NCI-H2029 (cell line): ENCODE measurements at places on chromosomes 3 and 15.

DNA sequence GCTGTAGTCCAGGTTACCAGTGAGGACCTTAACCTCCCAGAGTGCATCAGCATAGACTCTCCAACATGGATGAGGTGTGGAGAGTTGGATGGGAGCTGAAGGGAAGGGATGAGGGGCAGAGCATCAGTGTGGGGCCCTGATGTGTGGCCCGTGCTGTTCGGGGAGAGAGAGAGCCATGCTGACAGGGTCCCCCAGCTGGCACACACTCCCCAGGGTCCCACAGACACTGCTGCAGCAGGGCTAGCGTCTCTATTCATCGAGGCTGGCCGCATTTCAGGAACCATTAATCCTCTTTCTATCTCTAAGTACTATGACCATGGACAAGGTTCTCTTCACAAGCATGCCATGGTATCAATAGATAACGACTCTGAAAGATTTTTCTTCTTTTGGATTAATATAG is 85.9 kb upstream of the PLXNA1 start:
- no peak for DNase-seq

DNA sequence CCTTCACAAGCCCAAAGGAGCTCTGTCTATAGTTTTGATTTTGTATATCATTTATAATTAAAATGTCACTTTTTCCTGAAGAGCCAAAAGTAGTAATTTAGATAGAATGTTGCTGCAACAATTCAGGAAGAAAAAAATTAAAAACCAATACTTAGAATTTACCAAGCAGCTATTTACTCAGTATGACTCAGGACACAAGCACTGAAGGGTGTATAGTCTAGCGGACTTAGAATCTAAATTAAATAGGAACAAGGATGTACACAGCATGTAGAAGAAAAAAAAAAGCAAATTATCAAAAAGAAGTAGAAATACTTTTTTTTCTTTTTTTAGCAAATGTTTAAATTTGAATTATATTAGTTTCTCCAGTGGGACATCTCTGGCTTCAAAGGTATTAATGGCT is 31.6 kb downstream of the PGBD4 start:
- DNase-seq: no peak

GRCh38 chr3:47022641-47023071 is 43.2 kb downstream of the NBEAL2 start:
- DNase-seq: peak; percentile 99

DNA sequence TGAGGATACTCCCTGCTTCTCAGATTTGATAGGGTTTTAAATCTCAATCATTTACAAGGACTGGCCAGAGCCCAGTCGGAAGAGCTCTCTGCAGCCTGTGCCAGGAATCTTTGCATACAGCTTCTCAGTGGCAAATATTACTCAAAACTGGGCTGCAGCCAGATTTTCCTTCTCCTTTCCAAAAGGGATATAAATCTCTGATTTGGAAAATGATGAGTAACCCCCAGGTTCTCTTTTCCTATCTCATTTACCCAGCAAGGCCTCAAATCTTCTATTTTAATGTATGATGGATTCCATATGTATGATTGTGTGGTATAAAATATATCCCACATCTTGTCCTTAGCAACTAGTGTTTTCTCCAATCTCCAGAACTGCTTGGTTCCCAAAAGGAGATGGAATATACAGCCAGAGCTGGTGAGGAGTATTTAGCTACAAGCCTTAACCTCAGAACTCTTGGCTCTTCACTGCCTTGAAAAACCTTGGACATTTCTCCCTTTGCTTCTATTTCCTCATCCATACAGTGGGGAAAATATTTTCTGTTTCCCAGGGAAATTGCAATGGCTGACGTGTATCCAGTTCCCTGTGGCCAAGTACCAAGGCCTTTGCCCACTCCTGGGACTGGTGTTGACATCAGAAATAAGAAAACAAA is 114.4 kb downstream of the ATG7 start:
- DNase-seq: no peak

GRCh38 chr3:20064796-20065564 is 24.7 kb downstream of the KAT2B start:
- DNase-seq: no peak

GRCh38 chr3:189137416-189137815 is 34.4 kb upstream of the TPRG1 start:
- no peak for DNase-seq

- DNase-seq: no peak
Observed at GRCh38 chr3:49410066-49410845, 1.5 kb downstream of the RHOA start.

GRCh38 chr3:161415506-161416231 is 44.4 kb upstream of the SPTSSB start:
- DNase-seq: peak; percentile 70

- peak; percentile 75 for DNase-seq
Observed at GRCh38 chr3:112089956-112090886, 4.0 kb downstream of the C3orf52 start.

- no peak for DNase-seq
Observed at GRCh38 chr3:69563151-69563550, 176.1 kb upstream of the MITF start.

GRCh38 chr3:131901686-131902085 is 133.1 kb downstream of the CPNE4 start:
- DNase-seq: no peak

DNA sequence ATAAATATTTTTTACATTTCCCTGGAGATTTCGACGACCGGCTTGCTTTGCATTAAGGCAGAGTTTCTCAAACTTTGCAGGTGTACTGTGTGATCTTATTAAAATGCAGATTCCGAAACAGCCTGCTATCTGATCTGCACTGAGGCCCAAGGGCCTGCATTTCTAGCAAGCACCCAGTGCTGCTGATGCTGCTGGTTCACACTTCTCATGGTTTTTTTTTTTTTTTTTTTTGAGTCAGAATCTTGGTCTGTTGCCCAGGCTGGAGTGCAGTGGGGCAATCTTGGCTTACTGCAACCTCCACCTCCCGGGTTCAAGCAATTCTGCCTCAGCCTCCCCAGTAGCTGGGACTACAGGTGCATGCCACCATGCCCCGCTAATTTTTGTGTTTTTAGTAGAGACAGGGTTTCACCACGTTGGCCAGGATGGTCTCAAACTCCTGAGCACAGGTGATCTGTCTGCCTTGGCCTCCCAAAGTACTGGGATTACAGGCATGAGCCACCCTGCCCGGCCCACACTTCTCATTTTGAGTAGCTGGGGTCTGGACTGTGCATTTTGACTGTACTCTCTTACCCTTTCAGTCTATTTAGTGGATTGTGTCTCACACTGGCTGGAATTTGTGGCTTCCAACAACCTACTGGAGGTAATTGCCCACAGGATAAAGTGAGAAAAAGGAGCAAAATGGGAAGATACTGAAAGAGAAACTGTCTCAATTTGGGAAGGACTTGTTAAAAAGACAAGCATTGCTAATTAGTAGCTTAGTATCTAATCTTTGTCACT is 94.1 kb downstream of the ITPR1 start:
- DNase-seq: no peak

- DNase-seq: no peak
Observed at GRCh38 chr3:112611752-112612515, 29.0 kb downstream of the CCDC80 start.

DNA sequence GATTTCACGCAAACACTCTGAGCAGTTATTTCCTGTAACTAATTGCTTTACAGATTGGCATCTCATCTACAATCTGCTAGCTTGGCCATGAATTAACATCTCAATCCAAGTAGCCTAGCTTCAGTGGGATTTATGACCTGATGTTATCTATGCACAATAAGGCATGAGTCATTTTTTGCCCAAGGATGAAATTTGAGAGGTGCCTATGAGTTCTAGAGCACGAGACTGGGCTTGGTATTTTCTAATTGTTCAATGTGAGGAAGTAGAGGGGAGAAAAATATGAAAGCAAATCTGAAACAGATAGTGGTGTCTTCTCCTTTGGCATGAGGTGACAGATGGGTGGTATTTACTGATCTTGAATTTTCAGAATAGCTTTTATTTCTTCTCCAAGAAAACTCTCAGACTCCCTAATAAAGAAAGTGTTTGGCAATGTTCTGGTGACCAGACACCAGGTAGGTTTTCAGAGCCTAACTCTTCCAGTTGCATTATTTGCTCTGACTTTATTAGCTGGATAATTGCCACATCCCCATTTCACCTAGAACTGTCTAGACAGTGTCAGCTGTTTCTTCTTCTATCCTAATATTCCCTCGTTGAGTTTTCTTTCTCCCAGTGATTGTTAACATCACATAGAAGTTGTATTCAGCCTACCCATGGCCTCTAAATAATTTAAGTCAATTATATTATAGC is 301.0 kb upstream of the UMPS start:
- DNase-seq: peak; percentile 92

DNA sequence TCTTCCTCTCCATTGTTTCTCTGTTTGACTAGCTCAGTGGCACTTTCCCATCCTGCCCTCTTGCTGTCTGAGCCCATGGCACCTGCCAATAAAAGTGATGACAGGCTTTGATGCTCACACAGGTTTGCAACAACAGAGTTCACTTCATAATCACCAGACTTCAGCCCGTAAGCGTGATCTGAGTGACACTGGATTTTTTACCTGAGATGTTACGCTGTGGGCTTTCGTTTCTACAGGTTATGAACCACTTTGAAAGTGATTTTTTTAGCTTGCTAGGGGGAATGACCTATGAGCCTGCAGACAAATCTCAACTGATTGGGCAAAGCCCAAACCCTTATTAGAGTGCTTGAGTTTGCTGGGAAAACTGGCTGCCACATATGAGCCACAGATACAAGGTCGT is 173.9 kb upstream of the ICE2 start:
- no peak for DNase-seq

GRCh38 chr3:181696626-181697230 is 15.0 kb upstream of the SOX2 start:
- DNase-seq: no peak

- no peak for DNase-seq
Observed at GRCh38 chr3:133693821-133694220, 32.1 kb upstream of the TOPBP1 start.

- DNase-seq: no peak
Observed at GRCh38 chr15:45892182-45892581, 257.4 kb downstream of the SQOR start.

GRCh38 chr15:47288794-47289193 is 428.5 kb upstream of the SEMA6D start:
- no peak for DNase-seq
